Placental pericyte (primary cell): ENCODE measurements at places on chromosomes 11 and 22. TPM values are rescaled to one million over a fixed set of nuclear protein-coding genes. Genes with fewer than 3 reads are reported as not detected.

Gene ASPHD2
- total RNA-seq = 0.66 and 0.86 TPM in 2 replicates

Gene KCNJ1
- total RNA-seq = not detected in 2 replicates

Gene MRPL17
- total RNA-seq = 42.2 and 54.8 TPM in 2 replicates

Gene ARHGAP8
- under 0.01 and 0.22 TPM in 2 replicates for total RNA-seq

Gene GAL3ST3
- not detected in 2 replicates for total RNA-seq

Gene GPR137
- 14.7 and 18.0 TPM in 2 replicates for total RNA-seq

Gene DRD4
- 0.22 TPM in 1 of 2 replicates, not detected in the other for total RNA-seq

Gene OSBP
- 28.2 and 77.7 TPM in 2 replicates for total RNA-seq

Gene CD3D
- total RNA-seq = not detected in 2 replicates

Gene GDPD4
- 0.44 TPM in 1 of 2 replicates, not detected in the other for total RNA-seq

Gene SLC22A9
- total RNA-seq = not detected in 2 replicates

Gene APOBEC3F
- 2.0 and 2.6 TPM in 2 replicates for total RNA-seq

Gene RASL10A
- total RNA-seq = not detected in 2 replicates

Gene LMO2
- total RNA-seq = 1.0 TPM in 1 of 2 replicates, not detected in the other

Gene OSBP2
- 0.22 and 2.1 TPM in 2 replicates for total RNA-seq

Gene FGF19
- not detected in 2 replicates for total RNA-seq

Gene CD82
- 98.6 and 121 TPM in 2 replicates for total RNA-seq

Gene NELL1
- not detected in 2 replicates for total RNA-seq

Gene NLRP6
- not detected in 2 replicates for total RNA-seq

Gene SCN3B
- total RNA-seq = 0.22 TPM in 1 of 2 replicates, not detected in the other

Gene UPK3A
- not detected in 2 replicates for total RNA-seq

Gene POTEH
- not detected in 2 replicates for total RNA-seq

Gene LRRC32
- 14.7 and 14.9 TPM in 2 replicates for total RNA-seq

Gene SERGEF
- total RNA-seq = 14.0 and 23.9 TPM in 2 replicates

Gene C11orf98
- 19.9 and 31.8 TPM in 2 replicates for total RNA-seq

Gene BEST1
- total RNA-seq = 1.4 and 21.9 TPM in 2 replicates

Gene NTM
- total RNA-seq = 15.1 and 97.8 TPM in 2 replicates

Gene TYR
- not detected in 2 replicates for total RNA-seq

Gene FAM83F
- under 0.01 TPM in 1 of 2 replicates, not detected in the other for total RNA-seq

Gene KIF18A
- 5.9 and 39.4 TPM in 2 replicates for total RNA-seq

Gene CDHR5
- not detected in 2 replicates for total RNA-seq

Gene LRRC74B
- total RNA-seq = 0.14 TPM in 1 of 2 replicates, not detected in the other

Gene GTF2H1
- 92.2 and 94.3 TPM in 2 replicates for total RNA-seq

Gene SMC1B
- not detected in 2 replicates for total RNA-seq

Gene PDGFD
- total RNA-seq = 1.7 and 5.3 TPM in 2 replicates

Gene CTTN
- total RNA-seq = 343 and 476 TPM in 2 replicates

Gene ACR
- total RNA-seq = not detected in 2 replicates

Gene SLC22A12
- not detected in 2 replicates for total RNA-seq

Gene TMEM191C
- 0.88 and 3.6 TPM in 2 replicates for total RNA-seq

Gene PRAME
- total RNA-seq = 0.14 and 0.44 TPM in 2 replicates

Gene TRIM49C
- not detected in 2 replicates for total RNA-seq

Gene ZNF280B
- 1.6 and 2.0 TPM in 2 replicates for total RNA-seq

Gene TMPRSS13
- not detected in 2 replicates for total RNA-seq

Gene CCDC73
- not detected in 2 replicates for total RNA-seq

Gene TBX10
- total RNA-seq = not detected in 2 replicates

Gene UPK2
- total RNA-seq = not detected in 2 replicates

Gene OR5P2
- total RNA-seq = not detected in 2 replicates

Gene KIRREL3
- total RNA-seq = 0.22 and 1.0 TPM in 2 replicates

Gene ALDH3B1
- 22.0 and 78.8 TPM in 2 replicates for total RNA-seq

Gene OR5T1
- total RNA-seq = not detected in 2 replicates

Gene OTOG
- not detected in 2 replicates for total RNA-seq

Gene OR8D4
- total RNA-seq = not detected in 2 replicates

Gene SAA1
- total RNA-seq = not detected in 2 replicates

Gene PEX26
- total RNA-seq = 24.1 and 39.8 TPM in 2 replicates

Gene CD3E
- not detected in 2 replicates for total RNA-seq

Gene CHST1
- 1.8 and 2.3 TPM in 2 replicates for total RNA-seq
